ENCODE measurements at places on chromosomes 3 and 15.

DNA sequence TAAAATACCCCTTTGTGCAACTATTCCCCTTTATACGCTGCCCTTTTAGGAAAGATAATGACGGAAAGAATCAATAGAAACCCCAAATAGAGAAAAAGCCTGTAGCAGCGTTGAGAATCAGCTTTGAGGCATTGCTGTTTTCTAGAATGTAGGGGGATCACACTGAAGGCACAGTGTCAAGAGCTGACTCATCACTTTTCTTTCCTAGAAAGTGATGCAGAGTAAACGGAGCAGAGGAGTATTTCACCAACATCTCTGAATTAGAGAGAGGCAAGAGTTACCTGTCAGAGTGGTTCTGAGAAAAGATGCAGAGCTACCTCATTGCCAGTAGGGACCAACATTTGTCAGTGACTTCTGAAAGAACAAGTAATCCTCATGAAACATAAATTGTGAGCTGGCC lies 269.8 kb upstream of the TMC3 start:
- no peak for DNase-seq

DNA sequence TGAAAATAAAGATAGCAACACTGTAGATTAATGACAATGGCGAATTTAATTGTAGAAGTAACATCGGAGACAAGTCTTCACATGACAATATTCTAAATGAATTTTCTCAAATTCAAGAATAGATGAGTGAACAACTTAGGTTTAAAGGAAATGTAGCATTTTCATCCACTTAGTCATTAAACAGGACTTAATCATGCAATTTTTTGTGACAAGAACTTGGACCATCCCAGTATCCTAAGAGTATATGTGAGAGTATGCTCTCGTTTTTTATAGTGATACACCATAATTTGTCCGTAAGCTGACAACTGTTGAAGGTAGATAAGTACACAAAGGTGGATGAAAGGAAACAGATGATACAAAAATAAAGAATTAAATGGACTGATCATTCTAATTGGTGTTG lies 81.5 kb downstream of the DLG1 start:
- DNase-seq: no peak

DNA sequence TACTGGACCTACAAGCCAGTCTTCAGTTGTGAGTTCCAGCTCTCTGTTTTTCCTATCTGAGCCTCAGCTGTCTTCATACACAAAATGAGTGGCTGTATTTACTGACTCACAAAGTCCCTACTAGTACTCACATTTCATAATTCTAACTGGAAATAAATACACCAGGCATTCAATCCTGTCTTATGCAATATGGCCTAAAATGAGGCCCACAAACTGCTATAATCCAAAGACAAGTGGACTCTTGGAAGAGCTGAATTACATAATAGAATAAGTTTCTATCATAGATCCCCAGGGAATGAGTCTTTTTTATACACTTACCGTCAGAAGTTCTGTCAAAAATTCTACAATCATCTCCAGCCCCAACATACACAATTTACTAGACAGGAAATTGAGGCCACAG lies 211.9 kb downstream of the LRRN1 start:
- no peak for DNase-seq

DNA sequence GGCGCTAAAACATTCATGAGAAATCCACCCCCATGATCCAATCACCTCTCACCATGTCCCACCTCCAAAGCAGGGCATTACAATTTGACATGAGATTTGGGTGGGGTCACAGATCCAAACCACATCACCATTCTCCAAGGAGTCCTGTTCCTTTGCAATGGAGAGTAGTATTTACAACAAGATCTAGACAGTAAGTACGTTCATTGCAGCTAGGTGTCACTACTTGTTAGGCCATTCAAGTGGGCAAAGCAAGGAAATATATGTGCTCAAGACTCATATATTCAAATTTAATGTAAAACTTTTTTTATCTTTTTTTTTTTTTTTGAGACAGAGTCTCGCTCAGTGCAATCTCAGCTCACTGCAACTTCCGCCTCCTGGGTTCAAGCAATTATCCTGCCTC lies 79.3 kb downstream of the AQP9 start:
- no peak for DNase-seq

GRCh38 chr3:125077864-125078263 lies 22.1 kb upstream of the HEG1 start:
- DNase-seq: no peak

DNA sequence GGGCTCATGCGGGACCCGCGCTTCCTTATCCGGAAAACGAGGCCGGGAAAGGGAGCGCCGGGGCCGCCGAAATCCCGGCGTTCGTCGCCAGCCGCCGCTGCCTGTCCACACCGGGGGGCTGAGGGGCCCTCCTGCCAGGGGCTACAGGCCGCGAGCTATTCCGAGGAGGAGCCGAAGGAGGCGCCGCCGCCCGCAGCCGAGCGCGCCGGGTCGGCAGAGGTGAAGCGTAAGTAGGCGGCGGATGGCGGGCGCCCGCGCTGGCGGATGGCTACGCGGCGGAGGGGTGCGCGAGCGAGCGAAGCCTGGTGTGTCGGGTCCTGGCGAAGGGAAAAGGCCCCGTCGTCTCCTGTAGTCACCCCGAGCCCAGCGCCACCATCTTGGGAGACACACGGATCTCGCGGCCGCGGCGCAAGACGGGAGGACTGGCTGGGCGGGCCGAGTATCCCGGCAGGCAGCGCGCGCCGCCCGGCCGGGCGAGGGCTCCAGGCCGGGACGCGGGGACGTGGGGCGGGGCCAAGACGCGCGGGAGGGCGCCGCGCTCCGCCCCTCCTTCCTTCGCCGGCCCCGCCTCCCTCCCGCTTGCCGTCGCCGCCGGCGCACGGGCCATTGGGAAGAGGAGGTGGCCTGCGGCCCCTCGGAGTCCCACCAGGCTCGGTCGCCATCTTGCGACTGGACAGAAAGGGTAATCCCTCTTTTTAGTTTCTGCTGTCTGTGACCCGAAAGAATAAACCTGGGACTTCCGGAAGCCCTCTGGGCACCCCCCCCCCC lies at the start of gene UBE3A:
Gene UBE3A (minus strand): TSS at position 424 of the 768 bp plus-strand sequence. CDS start 29,917 bp downstream, outside the sequence.
- DNase-seq: peak; percentile 60

DNA sequence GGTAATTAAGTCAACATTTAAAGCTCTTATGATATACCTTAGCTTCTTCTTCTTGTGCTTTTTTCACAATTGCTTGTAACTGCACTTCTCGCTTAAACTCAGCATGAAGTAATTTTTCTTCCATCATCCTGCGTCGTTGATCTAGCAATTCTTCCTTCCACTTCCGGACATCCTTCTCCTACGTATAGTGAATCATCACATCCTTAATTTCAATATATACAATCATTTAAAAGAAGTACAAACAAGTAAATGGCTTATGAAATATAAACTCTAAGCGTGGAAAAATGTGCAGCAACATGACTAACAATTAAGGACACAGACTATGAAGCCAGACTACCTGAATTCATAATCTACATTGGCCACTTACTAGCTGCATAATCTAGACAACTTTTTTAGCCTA lies 151.4 kb downstream of the SCAPER start:
- DNase-seq: no peak

- no peak for DNase-seq
Measured at GRCh38 chr15:78455749-78456148, 17.7 kb downstream of the IREB2 start.

DNA sequence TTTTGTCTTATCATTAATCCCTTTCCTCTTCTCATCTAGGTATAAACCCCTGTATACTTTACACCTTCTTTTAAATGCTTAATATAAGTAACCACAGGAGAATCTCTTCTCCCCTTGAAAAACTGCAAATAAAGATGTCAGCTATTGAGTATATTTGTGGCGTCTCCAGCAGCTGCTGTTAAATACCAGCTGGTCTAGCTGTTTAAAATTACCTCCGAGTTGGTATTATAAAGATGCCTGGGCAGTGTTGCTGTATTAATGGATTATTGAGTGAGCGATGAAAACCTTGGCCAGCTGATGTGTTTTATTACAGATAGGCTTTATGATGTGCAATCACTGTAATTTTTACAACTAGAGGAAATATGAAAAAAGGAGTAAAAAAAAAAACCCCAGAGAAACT lies 388.1 kb downstream of the TBC1D5 start:
- no peak for DNase-seq

DNA sequence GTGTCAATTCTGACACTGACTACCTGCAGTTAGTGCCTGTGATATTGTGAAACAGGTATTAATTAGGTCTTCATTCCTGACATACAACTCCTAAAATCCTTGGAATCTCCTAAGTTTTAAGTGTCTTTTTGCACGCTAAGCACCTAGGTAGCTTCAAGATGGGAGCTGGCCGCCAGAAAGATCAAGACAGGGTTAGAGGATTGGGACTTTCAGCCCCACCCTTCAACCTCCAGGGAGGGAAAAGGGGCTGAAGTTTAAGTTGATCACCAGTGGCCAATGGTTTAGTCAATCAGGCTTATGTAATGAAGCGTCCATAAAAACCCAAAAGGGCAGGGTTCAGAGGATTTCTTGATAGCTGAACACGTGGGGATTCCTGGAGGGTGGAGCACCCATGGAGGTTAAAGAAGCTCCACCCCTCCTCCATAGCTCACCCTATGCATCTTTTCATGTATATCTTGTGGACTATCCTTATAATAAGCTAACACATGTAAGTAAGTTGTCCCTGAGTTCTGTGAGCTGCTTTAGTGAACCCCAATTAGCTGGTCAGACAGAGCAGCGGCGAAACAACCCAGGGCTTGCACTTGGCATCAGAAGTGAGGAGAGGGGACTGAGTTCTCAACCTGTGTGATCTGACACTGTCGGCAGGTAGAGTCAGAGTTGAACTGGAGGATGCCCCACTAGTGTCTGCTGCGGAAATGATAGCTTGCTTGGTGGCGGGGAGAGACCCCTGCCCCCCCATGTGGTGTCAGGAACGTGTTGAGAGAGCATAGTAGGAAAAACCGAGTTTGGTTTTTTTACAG lies 12.8 kb upstream of the SRP14 start:
- DNase-seq: no peak

DNA sequence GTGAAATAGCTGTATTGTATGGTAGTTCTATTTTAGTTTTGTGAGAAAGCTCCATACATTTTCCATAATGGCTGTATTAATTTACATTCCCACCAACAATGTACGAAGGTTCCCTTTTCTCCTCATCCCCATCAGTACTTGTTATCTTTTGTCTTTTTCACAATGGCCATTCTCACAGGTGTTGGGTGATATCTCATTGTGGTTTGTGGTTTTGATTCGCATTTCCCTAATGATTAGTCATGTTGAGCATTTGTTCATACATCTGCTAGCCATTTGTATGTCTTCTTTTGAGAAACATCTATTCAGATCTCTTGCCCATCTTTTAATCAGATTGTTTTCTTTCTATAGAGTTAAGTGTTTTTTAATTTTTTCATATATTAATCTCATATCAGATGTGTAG lies 931.9 kb downstream of the IGSF11 start:
- no peak for DNase-seq

- DNase-seq: no peak
Measured at GRCh38 chr15:33985287-33985686, 17.0 kb downstream of the CHRM5 start.

DNA sequence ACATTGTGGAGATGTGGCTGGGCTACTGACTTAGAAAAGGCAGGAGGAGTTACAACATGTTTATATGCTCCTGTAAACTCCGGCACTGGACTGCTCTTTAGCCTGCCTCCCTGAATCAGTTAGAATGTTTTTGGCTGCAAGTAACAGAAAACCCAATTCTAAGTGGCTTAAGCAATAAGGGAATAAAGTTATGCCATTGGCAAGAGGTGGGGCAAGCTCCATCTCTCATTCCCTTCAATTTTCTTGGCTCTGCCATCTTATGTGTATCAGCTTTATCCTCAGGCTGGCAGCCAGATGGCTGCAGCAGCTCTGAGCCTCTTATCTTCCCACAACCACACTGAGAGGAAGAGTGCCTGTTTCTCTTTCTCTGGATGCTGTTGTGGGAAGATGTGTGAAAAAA lies 22.4 kb upstream of the MEIS2 start:
- DNase-seq: no peak

- DNase-seq: no peak
Measured at GRCh38 chr15:95541301-95541700, 789.2 kb upstream of the NR2F2 start.

- DNase-seq: no peak
Measured at GRCh38 chr15:61049934-61050333, 179.2 kb downstream of the RORA start.

- no peak for DNase-seq
Measured at GRCh38 chr3:128062033-128062745, 10.0 kb downstream of the SEC61A1 start.

- DNase-seq: no peak
Measured at GRCh38 chr15:63172851-63173451, 15.7 kb upstream of the RPS27L start.

DNA sequence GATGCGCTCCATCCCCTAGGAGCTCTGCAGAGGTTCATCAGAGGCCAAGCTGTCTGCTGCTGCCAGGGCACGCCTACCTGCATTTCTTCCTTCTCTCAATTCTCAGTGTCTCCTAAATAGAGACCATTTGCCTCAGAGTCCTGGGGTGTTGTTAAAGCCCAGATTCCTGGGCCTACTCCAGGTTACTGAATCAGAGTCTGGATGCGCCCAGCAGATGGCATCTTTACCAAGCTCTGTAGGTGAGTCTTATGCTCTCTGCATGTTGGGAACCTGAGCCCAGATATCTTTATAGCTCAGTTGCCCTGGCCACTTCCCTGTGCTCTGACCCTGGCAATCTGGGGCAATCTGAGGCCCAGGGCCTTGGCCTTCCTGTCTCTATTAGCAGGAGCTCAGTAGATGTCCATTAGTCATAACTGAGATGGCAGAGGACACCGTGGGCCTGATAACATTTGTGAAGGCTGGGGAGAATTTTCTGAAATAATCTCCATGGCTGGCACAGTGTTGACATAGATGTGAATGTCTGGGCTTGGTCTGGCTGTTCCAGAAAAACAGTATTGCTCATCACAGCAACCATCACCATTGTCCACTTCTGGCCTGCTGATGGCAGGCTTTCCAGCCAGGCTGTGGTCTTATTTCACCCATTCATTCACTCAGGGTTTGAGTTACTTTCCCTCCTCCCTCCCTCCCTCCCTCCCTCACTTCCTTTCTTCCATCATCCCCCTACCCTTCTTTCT lies 13.3 kb upstream of the RBP1 start:
- no peak for DNase-seq

DNA sequence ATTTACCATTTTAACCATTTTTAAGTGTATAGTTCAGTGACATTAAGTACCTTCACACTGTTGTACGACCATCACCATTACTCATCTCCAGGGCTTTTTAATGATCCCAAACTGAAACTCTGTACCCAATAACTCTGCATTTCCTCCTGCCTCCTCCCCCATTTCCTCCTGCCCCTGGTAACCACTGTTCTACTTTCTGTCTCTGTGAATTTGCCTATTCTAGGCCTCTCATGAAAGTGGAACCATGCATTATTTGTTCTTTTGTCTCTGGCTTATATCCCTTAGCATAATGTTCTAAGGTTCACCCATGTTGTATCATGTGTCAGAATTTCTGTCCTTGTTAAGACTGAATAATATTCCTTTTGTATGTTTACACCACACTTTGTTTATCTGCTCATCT lies 154.2 kb downstream of the MECOM start:
- DNase-seq: no peak

DNA sequence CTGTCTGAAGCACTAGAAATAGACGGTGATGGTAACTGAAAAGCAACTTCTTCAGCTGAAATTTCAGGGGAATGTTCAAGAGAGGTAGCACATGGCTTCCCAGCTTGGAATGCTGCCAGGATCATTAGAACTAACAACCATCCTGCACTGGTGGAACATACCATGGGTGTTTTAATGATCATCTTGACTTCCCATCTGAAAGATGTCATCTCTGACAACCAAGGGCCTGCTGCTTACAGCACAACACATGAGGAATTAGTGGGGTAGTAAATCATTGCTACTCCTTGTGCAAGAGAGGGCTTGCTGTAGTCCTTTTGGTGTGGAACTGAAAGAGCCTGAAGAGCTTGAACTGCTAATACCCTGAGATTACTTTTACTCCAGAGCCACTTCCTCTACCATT lies 853.7 kb downstream of the MCTP2 start:
- DNase-seq: no peak

GRCh38 chr3:133937756-133938601 lies 42.3 kb upstream of the RAB6B start:
- no peak for DNase-seq

Measured in D721Med (cell line).